WERI-Rb-1 (cell line): ENCODE measurements at places on chromosomes 7 and 10.

DNA sequence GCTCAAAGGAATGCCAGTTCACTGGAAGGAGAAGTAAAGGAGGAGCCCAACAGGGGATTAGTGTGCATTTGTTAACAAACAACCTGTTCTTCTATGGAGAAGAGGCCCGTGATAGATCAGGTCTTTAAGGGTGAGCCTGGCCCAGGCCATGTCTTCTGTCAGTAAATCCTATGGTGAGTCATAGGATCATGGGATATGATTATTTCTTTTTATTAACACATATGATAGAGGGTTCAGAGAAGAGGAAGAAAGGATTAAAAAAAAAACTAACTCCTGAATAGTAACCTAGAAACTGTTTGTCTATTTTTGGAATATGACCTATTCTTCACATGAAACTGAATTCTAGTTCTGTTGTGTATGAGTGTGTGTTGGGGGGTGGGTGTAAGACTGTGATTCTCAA lies 70.4 kb downstream of the GPR158 start:
- DNase-seq: no peak

DNA sequence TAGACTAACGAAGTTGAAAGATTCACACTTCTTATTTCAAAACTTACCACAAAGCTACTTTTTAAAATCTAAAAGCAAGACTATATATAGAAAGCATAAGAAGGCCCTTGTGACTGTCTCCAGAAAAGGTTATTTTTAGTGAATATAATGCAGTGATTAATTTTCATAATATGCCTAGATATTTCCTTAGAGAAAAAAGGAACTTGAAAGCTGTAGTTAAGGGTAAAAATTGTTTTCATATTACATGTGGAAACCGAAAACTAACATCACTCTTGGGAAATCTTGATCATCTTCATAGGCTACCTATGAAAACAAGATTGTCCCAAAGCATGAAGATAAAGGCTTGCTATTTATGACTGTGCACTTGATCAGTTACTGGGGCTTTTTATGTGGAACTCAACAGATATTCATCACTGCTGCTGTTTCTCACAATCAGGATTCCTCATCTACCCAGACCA lies 223.2 kb downstream of the SH2D4B start:
- no peak for DNase-seq

DNA sequence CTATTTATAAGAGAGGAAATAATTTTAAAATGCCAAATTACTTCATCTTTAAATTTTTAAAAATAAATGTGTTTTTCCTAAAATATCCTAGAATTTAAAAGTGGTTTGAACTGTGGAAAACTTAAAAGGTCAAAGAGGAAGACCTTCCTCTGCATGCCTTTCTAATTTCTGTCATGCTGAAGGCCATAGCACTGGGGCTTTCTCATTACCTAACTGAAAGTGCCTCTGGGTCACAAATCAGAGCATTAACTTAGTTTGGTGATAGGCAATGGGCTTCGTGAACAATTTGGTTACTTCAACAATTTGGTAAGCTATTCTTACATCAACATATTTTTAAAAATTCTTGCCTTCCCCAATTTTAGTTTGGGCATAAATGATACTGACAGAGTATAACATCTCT lies 100.2 kb upstream of the SAMD8 start:
- DNase-seq: no peak

DNA sequence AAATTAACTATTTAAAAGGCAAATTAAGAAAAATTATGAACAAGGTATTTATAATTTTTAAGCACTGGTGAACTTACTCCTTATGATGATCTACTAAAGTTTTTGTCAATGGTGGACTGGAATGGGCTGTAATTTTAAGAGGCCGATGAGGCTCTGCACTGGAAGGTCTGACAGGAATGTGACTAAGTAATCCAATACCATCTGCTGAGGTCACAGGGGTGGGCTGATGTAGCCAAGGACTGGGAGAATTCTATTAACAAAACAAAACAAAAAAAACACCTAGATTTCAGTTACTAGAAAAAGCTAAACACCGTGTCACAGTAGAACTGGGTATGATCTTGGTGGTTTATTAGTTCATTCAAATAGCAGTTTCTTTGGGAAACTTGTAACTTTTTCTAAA lies 75.9 kb downstream of the NRBF2 start:
- no peak for DNase-seq

DNA sequence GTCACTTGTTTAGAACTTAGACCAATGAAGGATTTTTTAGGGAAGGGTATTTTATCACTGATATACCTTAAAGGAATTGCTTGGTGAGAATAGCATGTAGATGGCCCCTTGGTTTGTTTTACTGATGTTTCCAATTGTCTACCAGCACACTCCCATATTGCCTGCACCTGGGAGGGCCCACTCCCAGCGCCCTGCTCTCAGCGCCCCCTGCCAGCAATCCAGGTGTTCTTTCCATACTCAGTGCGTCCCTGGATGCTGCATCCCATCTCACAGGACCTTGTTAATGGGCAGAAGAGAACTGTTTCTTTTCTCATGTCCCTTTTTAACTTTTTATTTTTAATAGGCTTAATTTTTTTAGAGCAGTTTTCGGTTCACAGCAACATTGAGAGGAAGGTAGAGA lies 24.1 kb upstream of the SFRP5 start:
- DNase-seq: no peak

- no peak for DNase-seq
These were observed 110.9 kb downstream of the COL13A1 start for GRCh38 chr10:69912589-69912988.

DNA sequence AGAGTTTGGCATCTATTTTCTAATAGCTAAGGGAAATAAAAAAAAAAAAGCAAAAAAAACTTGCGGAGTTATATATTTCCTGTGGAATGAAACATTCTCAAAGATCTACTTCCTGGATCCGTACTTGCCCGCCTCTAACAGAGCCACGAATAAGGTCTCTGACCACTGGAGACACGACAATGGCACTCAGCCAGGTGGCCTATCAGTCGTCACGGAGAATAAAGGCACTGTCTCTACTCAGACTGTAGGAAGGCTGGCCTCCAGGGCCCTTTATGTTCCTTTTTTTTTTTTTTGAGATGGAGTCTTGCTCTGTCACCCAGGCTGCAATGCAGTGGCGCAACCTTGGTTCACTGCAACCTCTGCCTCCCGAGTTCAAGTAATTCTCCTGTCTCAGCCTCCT lies 58.7 kb downstream of the RGS10 start:
- DNase-seq: no peak

- DNase-seq: no peak
These were observed 10.7 kb downstream of the GRK5 start for GRCh38 chr10:119217991-119218490.
